AG08396 (cell line): ENCODE measurements at places on chromosomes 12 and 14.
A peak's percentile ranks its signal among the peaks of the same experiment; 100 is the strongest.

DNA sequence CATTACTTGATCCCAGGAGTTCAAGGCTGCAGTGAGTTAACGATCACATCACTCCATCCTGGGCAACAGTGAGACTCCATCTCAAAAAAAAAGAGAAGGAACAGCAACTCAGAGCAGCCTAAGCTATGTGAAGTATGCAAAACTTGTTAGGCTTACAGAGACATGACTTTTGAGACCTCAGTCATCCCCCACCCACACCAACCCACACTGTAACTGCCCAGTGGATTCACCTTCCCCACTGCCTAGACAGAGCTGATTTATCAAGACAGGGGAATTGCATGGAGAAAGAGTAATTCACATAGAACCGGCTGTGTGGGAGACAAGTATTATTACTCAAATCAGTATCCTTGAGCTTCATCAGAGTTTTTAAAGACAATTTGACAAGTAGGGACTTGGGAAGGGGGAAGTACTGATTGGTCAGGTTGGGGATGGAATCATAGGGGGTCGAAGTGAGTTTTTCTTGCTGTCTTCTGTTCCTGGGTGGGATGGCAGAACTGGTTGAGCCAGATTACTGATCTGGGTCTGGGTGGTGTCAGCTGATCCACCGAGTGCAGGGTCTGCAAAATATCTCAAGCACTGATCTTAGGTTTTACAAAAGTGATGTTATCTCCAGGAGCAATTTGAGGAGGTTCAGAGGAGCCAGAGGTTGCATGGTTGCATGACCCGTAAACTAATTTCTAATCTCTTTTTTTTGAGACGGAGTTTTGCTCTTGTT, 6.2 kb upstream of the WDR89 start:
- DNase-seq: no peak

DNA sequence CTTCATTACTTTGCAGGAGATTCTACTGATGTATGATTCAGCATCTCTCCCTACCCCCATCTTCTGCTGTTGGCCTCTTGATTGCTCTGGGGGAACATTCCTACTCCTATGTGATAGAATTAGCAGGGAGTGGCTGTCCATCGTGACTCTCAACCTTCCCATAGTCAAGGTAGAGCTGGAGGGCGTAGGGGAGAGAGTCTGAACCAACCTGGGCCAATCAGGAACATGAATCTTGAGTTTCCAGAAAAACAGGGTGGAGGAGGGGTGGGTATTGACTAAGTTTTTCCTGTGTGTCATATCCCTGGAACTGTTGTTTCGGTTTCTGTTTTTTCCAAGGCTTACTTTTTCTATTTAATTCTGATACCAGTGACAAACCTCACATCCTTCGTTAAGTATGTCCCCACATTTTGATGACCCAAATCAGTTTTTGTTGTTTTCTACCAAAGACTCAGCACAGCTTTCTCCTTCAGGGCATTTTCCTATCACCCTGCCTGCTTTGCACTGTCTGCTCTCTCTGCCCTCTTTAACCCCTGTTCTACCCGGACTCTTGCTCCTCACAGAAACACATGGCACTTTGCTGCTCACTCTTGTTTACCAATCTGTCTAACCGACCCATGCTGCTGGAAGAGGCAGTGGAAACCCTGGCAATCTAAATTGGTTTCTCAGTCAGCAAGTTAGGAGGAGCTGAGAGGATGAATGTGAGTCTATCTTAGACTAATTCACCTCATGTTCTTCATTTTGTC, 1428.3 kb downstream of the AACS start:
- DNase-seq: no peak

GRCh38 chr12:69888901-69889300, 63.9 kb downstream of the MYRFL start:
- no peak for DNase-seq

- DNase-seq: peak; percentile 63
Measured at GRCh38 chr12:117587631-117588287, 226.3 kb upstream of the NOS1 start.

DNA sequence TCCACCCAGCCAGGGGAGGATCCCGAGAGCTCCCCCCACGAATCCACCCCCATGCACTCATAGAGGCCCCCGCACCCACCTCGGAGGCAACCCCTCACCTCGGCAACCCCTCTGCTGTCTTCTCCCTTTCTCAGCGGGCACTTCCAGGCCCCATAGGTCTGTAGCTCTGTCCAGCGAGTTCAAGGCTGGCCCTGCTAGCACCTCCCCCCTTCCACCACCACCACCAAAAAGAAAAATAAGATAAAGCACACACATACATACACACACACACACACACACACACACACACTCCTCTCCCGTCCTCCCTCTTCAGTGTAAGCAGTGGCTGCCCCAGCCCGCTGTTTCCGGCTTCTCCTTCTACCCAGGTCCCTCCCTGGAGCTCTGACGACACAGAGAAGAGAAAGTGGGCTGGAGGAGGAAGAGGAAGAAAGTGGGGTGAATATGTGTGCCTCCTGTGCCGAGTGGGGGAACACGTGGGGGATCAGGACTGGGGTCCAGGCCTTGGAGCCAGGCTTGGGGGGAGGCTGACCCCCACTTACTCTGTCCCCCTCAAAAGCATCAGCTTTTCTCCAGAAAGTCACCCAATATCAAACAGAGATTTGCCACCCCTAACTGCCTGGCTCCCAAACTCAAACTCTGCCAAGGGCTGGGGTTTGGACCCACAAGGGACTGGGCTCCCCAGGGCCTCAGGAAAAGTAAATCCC, at the start of gene STAT6:
Gene STAT6 (minus strand): TSS at position 332 of the 704 bp plus-strand sequence. CDS start 3,084 bp downstream, outside the sequence.
- DNase-seq: no peak

DNA sequence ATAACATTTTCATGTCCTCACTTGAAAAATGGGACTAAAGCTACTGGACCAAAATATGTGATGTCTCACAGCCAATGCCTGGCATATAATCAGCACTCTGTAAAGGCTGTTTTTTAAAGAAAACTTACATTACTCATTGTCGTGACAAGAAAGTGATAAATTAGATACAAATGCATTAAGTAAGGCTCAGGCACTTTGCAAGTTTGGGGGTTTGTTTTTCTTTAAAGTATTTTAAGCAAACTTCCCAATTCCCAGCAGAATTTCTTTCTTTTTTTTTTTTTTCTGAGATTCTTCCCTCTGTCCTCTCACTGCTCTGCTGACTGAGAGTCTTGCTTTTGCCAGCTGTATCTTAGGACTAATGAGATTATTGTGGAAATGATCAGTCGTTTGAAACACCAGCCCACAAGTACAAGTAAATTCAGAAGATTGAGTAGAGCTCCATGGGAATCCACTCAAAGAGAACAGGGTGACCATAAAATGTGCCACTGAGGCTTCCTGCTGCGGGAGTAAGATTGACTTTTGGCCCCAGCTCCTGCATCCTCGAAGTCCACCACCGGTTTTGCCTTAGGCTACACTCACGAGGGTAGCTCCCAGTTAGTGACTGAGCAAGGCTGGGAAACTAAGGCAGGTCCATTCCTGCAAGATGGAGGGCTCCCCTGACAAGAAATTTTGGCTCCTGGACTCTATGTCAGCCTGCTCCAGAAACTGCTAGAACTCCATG, 82.8 kb downstream of the TMTC1 start:
- no peak for DNase-seq

DNA sequence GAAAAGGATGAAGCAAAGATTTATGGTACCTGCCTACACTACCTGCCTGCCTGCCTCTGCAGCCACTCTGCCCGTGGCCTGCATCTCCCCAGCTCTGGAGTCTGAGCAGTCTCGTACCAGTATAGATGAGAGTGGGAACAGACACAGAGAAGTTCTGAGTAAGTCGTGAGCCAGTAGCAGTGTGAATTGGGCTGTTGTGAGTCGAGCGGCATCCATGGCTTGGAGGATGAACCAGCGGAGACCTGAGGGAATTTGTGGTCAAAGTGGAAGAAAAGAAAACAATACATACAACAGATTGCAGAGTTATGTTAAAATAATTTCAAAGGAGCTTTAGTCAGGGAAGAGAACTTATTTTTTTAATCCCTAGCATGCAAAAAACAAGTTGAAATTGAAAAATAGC, 25.3 kb downstream of the C2CD5 start:
- no peak for DNase-seq

DNA sequence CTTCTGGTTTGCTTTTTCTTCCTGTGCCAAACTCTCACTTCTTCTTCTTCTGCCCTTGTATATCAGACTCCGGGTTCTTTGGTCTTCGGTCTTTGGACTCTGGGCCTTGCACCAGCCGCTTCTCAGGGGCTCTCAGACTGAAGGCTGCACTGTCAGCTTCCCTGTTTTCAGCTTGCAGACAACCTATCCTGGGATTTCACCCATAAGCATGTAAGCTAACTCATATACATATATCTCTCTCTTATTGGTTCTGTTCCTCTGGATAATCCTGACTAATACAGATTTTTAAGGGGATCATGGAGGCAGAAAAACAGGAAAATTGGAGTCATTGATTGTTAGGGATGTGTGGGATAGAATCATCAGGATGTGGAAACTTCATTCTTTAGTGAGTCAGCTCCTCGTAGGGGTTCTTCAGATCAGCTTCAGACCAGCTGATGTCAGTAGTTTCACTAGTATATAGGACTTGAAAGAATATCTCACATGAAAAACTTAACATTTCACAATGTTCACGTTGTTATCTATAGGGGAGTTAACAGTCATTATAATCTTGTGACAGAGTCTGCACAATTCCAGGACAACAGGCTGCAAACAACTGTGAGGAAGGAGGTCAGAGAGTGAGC, 102.9 kb downstream of the RASSF9 start:
- DNase-seq: no peak
